ENCODE measurements at places on chromosomes 4 and X.

DNA sequence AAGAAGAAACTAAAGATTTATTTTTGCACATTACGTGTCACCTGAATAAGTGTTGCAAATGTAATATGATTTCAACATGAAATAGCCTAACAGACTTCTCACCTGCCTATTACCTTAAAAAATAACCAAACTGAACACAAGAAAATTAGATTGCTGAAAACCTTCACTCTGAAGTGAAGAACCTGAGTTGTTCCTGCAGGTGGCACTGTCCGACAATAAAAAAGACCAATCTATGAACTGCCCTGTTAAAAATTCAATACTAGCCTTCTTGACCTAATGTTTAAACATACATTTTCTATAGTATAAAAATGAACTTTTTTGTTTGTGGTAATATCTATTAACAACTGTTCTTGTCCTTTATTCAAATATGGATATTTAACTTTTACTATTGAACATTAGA, 69.2 kb upstream of the PNPLA4 start:
- DNase-seq = no peak

DNA sequence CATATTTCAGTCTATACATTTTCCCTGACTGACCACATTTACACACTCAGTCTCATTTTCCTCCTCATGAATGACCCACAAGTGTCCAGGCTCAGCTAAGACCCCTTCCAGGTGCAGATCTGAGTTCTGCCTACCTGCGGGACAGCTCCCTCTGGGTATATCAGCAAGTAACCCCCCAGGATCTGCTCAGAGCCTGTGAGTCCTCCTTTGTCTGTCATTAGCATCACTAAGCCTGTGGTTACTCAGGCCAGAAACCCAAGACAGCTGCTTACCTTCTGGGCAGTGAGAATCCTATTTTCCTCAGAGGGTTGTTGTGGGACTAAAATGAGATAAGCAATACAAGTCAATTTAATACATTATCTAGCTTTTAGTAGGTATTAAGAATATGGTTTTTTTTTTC, 487.6 kb upstream of the BOD1L1 start:
- DNase-seq = no peak

DNA sequence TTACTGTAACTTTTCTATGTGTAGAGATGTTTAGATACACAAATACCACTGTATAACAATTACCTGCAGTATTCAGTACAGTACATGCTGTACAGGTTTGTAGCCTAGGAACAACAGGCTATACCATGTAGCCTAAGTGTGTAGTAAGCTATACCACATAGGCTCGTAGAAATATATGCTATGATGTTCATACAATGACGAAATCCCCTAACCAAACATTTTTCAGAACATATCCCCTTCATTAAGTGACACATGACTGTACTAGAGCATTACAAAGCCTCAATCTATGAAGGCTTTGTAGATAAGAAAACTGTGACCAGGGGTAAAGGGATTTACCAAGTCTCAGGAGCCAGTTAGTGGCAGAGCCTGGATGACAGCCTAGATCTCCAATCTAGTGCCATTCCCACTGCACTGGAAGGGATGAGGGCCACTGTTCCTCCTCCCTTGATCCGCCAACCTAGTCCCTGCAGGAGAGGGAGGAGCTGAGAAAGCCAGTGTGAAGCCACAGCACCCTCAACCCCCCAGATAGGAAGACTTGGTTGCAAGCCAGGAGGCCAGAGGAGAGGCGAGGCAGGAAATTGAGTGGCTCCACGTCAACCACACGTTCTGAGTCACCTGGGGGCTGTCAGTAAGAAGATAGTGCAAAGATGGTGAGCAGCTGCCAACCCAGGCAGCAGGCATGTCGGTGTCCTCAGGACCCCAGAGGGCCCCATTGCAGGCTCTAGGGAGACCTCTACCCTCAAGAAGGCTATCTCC, 227.7 kb downstream of the BCOR start:
- peak; percentile 54 for DNase-seq

DNA sequence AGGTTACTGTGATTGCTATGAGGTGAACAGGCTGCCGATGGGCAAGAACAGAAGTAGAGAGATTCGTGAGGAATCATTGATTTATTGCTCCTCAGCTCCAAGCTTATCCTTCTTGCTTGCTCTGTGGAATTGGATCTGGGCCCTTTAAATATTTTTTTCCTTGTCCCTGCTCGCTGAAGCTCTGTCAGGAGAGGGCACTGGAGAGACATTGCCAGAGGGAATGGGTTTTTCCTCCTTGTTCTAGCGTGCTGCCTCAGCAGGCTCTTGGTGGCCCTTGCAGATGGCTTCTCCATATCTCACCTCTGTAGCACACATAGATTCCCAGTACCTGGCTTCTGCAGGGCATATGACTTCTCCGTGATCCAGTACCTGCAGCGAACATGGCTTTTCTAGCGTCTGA, 67.4 kb downstream of the CNGA2 start:
- DNase-seq = no peak

GRCh38 chrX:29824176-29824906, 391.0 kb upstream of the MAGEB2 start:
- DNase-seq = no peak

DNA sequence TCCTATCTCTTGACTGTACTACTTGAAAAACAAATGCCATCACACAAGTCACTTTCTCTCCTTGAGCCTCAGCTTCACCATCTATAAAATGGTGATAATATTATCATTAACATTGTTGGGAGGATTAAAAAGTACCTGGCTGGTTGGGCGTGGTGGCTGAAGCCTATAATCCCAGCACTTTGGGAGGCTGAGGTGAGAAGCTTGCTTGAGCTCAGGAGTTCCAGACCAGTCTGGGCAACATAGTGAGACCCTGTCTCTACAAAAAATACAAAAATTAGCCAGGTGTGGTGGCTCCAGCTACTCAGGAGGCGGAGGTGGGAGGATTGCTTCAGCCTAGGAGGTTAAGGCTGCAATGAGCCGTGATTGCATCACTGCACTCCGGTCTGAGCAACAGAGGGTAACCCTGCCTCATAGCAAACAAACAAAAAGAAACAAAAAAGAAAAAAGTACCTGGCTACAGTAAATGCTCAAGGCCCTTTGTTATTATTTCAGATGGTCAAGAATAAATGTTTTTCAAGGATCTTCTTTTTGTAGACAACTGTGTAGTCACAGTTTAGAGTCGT, 120.3 kb downstream of the CHRNA9 start:
- DNase-seq = no peak
